Stimulated activated effector memory CD8-positive, alpha-beta T cell treated with anti-CD3 and anti-CD28 coated beads, Interleukin-12 subunit alpha, Interleukin-12 subunit beta, amount 100 ng/mL, for 72 hours (primary cell): ENCODE measurements at places on chromosomes 6 and 20.
A peak's percentile ranks its signal among the peaks of the same experiment; 100 is the strongest.

GRCh38 chr20:57654363-57654997, 34.3 kb upstream of the ZBP1 start:
- peak; percentile 46 for DNase-seq

DNA sequence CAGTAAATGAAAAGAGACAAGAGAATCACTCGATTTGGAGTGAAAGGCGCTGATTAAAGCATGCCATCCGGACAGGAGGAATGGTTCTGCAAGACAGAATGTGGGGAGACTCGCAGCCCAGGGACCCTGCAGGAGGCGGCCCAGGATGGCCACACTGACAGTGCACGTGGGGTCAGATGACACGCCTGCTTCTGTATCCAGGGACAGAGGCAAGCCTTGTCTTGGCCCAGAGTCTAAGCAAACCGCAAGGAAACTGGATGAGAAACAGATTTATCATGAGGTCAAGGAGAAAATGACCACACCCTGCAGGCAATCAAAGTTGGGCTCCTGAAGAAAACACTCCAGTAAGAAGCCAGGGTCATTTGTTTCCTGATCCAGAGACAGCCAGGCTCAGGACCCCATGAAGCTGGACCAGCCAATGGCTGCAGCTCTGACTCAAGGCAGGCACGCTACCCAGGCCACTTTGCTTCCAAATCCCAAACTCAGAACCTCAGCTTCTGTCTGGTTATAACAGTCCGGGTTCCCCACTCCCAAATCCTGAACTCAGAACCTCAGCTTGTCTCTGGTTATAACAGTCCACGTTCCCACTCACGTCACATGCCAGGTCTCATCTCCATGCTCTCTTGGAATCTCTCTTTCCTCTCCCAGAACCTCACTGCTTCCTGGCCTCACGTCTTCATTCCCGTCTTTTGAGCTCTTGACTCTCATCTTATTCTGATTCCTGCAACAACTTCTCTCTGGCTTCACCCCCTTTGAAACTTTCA, 144.9 kb upstream of the THBS2 start:
- DNase-seq, result no peak

- no peak for DNase-seq
Measured at GRCh38 chr6:42313941-42314570, 96.4 kb upstream of the MRPS10 start.

DNA sequence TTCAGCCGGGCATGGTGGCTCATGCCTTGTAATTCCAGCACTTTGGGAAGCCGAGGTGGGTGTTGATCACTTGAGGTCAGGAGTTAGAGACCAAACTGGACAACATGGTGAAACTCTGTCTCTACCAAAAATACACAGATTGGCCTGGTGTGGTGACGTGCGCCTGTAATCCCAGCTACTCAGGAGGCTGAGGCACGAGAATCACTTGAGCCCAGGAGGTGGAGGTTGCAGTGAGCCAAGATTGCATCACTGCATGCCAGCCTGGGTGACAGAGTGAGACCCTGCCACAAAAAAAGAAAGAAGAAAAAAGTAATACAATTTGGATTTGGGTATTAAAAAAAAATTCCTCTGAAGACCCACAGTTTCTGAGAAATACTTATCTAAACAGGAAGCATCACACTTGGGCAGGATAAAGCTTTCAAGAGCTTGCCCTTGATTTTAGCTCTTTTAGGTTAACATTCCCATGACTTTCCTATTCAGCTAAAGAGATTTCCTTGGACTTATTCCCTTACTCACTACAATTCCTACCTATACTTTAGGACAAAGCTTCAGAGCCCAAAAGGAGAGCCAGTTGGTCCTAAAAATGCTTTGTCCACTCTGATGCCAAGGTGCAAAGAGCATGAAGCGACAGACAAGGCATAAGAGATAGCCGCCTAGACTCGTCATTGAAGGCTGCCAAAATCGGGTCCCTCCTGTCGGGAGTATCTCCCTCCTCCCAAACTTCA, 1.9 kb downstream of the ELOVL2 start:
- no peak for DNase-seq

- no peak for DNase-seq
Measured at GRCh38 chr6:128511506-128511905, 8.9 kb downstream of the PTPRK start.

GRCh38 chr6:113127786-113128419, 729.2 kb upstream of the MARCKS start:
- DNase-seq, result no peak

GRCh38 chr20:3874194-3874844, 14.9 kb upstream of the PANK2 start:
- no peak for DNase-seq

GRCh38 chr20:18650224-18650623, 62.4 kb downstream of the DTD1 start:
- no peak for DNase-seq
